ENCODE measurements at places on chromosomes 1 and 21.

DNA sequence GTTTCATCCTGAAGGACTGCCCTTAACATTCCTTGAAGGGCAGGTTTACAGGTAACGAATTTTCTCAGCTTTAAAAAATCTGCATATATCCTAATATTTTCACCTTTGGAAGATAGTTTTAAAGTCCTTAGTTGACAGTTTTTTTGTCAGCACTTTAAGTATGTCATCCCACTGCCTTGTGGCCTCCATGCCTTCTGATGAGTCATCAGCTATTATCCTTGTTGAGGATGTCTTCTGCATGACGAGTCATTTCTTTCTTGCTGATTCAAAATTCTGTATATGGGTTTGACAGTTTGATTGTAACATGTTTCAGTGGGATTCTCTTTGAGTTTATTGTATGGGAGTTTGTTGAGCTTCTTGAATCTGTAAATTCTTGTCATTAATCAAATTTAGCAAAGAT lies 500.6 kb downstream of the DISC1 start:
- DNase-seq = no peak

DNA sequence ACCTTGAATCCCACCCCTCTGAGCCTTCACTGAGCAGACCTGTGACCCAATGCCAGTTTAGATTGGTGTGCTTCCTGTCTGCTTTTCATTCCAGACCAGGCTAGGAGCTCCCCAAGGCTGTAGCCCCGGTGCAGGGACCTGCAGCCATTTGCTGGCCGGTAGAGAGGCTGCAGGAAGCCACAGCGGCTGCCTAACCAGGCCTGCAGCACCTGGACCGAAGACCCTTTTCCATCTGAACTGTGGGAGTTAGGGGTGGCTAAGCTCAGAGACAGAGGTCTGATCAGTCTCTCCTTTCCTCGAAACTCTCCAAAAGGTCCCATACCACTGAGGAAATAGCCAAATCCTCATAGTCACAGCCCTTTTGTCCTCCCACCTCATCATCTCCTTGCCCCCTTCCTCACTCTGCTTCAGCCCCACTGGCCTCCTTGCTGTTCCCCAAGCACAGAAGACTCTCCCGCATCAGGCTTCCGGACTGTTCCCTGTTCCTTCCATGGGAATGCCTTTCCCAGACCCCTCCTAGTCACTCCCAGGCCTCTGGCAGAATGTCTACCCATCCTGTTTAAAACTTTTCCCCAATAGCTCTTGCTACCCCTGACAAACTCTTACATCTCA lies 674 bp upstream of the TTC4 start:
- DNase-seq = no peak

- no peak for DNase-seq
These were observed 50.5 kb upstream of the GFI1 start for GRCh38 chr1:92536980-92537884.

DNA sequence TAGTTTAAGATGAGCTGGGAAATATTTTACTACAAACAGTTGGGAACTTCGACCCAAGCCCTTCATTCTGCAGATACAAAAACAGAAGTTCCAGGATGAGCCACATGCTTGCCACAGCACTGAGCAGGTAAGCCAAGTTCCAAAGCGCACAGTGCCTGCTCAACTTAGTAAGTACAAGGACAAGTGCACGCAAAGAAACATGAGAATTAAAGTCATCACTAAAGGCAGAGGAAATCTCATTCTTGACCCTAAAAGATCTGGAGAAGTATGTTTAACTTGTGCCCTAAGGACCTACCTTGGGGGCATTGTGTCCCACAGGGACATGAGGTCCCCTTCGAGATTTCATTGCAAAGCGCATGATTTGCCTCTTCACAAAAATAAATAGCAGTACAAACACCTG lies 1.2 kb upstream of the UBAP2L start:
- no peak for DNase-seq

GRCh38 chr21:31278511-31279130 lies 65.4 kb downstream of the TIAM1 start:
- no peak for DNase-seq

DNA sequence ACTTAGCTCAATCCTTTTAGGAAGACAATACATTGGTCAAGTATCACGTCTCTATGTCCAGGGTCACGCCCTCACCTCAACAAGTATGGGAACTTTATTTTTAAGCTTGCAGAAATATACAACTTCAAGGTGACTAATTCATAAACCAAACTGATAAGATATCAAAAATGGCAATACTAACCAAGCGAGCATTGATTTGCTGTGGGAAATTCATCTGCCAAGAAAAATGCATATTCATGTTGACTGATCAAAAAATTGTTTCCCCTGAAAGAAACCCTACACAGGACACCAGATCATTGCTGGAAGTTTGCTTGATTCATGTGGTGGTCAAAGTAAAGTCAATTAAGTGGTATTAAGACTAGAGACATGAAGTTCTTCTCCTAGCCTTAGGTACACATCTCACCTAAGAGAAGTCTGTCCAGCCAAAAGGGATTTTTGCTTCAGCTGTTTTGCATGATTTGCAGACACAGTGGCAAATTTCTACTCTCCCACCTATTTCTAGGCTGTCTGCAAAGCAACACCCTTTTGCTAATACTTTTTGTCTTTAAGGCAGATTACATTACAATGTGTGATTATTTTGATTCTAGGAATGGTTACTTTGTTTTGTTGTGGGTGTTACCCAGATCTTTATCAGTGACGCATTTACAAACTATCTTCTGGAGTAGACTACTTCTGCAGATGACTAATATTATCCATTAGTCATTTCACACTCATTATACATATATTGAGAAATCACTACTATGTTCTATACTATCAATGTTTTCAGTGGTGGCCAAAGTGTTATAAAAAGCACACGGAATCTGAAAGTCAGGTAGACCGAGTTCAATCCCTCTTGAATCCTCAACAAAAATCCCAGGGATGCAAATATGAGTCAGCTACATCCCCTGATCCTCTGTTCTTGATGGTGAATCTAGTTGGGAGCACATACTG lies 12.4 kb downstream of the SAMSN1 start:
- no peak for DNase-seq

DNA sequence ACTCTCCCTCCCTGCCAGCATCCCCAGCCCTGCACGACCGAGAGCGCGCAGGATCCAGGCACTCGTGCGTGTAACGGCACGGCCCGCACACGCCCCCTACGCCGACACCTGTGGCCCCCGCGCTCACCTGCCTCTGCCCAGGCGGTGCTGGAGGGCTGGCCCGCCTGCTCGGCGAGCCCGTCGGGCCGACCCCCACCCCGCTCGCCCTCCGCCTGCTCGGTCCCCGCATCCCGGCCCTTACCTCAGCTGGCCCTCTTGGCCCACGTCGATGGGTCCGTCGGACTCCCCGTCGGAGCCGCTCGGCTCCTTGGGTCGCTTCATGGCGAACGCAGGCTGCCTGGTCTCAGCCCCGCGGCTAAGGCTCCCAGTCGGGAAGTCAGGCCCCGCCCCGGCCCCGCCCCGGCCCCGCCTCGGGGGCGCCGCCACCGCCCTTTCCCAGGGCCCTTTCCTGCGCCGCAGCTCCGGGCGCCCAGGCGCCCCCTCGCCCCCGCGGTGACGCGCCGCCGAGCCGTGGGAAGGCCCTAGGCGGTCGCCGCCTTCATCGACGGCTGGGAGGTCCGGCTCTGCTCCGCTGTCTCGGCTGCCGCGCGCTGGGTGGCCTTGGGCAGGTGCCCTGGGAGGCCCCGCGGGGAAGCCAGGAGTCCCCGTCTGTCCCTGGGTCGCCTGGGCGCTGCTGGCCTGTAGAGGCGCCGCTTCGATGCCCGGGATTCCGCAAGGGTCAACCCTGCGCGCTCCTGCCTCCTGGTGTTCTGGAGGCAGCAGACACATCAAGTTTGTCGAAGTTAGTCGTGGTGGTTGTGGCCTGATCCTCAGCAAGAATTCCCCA lies at the start of gene HEYL:
Gene HEYL (minus strand): TSS at position 339 of the 826 bp plus-strand sequence. CDS start 18 bp downstream, at position 321.
- DNase-seq = peak; percentile 49

DNA sequence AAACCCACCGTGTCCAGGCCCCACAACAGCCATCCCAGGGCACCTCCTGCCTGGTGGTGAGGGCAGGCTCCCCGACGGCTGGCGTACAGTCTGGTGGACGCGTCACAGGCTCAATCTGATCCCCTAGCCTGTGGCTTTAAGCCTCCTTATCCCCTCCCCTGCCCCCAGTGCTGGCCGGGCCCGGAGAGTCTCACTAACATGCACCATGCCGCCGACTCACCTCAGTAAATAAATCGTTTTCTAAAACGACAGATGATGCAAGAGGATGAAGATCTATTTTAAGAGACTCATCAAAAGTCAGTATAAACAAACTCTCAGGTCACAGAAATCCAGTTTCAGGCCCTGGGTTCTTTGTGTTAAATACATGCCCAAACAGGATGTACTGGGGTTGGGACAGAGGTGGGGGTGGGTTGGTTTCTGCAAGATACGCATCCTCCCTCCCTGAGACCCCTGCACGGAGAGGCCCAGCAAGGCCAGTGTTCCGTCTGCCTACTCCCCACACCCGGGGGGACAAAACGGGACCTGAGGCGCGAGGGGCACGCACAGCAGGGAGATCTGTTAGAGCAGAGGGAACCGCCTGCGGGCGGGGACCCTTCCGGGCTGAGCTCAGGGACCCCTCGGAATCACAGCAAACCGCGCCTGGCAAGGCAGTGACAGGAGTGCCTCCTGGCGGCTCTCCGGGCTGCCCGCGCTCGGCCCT lies 3.1 kb downstream of the PANK4 start:
- no peak for DNase-seq

DNA sequence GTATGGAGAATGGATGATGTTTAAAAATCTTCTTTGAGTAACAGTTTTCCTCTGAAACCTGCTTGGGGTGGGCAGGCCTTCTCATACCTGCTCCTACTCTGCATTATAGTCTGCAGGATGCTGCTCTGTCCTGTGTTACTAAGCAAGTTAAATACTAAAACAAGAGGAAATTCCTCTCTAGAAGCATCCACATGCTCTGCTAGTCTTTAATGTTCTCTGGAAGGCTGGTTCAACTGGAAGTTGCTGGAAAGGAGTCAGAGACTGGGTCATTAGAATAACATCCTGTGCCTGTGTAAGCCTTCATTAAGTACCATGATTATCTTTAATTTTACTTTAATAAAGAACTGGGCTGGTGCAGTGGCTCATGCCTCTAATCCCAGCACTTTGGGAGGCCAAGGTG lies 5.8 kb downstream of the SELP start:
- no peak for DNase-seq

GRCh38 chr21:33202464-33203363 lies 27.0 kb upstream of the IFNAR2 start:
- no peak for DNase-seq

- DNase-seq = no peak
These were observed 41.7 kb downstream of the ALPL start for GRCh38 chr1:21550866-21551475.

DNA sequence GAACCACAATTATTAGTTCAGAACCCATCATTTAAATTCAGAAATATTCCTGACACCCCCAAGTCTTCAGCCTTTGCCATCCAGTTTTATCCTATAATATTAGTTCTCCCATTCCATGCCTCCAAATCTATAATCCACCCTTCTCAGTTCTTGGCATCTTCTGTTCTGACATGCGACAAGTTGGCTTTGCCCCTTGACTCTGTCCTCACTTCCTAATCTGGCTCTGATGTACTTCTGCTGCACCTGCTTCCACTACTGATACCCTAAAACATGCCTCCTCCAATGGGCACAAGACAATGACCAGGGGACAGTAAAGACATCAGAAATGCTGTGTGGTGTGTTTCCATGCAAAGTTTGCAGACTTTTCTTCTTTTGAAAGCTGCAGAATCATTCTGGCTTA lies 17.1 kb upstream of the FBXO28 start:
- DNase-seq = no peak

DNA sequence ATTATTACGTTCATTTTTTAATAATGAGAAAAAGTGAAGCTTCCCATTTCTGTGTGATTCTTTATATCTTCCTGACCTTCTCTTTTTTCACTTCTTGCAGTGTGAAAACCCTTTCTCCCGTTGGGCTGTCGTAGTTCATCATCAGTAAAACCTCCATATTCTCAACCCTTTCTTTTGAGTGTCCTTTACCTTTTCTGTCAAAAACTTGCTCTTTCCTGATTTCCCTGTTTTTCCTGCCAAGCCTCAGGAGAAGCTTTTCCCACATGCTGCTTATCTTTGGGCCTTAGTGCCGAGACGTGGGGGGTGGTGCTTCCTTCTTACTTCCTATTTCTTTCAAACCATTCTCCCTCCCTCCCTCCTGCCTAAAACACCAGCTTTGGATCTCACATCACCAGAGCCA lies 46.1 kb downstream of the UCK2 start:
- DNase-seq = no peak

DNA sequence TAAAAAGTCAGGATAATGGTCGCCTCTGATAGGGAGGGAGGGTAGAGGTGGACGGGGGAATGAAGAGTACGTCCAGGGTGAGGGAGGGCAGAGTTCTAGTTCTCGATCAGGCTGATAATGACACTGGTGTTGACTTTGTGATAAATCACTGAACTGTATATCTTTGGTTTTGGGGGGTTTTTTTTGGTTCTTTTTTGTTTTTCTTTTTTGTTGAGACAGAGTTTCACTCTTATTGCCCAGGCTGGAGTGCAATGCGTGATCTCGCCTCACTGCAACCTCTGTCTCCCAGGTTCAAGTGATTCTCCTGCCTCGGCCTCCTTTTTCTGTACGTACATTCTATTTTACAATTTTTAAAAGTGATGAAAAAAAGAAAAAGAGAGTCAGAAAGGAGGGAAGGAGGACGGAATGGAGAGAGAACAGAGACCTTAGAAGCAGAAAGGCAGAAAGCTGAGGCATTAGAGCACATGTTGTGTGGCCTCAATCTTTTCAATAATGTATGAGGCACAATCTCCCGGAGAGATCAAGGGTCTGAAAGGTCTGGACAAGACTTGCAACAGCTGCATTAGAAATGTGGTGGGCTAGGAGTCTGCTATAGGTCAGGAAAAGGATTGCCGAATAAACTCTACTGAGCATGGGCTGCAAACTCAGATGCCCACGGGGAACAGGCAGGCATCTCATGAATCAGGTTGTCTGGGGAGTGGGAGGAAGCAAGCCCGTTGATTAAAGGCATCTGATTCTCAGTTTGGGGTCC lies 174.8 kb downstream of the TOMM20 start:
- no peak for DNase-seq

DNA sequence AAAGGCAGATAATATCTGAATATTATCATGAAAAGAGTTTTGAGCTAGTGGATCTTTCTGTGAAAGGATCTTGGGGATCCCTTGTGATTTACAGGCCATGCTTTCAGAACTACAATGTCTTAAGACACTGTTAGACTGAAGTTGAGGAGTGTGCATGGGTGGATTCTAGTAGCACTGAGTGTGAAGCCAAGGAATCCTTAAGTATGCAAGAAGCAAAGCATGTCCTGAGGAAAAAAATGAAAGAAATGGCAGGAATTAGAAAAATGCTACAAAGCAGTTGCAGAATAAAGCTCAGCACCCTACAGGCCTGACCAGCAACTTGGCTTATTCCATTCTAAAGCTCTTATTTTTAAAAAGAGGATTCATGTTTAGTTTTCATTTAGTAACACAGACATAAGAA lies 11.9 kb downstream of the STX6 start:
- DNase-seq = no peak

- DNase-seq = no peak
These were observed 47.6 kb downstream of the IER5 start for GRCh38 chr1:181135815-181136737.

DNA sequence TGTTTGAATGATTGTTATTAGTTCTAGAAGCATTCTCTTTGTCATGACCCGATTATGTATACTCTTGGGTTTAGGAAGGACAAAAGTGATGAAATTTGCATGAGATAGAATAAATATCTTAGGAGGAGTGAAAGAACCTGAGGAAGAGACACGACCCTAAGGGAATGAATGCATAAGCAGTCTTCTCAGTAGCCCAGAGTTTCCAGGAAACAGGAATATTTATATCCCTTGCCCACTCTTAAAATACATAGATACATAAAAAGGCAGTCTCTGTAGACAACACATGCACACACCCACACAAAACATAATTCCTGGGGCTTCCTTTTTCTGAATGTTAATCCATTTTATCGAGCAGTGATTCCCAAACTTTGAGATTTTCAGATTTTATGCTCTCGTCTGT lies 19.4 kb downstream of the CLEC20A start:
- no peak for DNase-seq

Data from activated CD4-positive, alpha-beta T cell treated with anti-CD3 and anti-CD28 coated beads for 1 hour (primary cell).